ENCODE measurements at places on chromosomes 13 and 19. TPM values are rescaled to one million over a fixed set of nuclear protein-coding genes. Genes with fewer than 3 reads are reported as not detected.

SHC2 gene
- 30.2 TPM for polyA plus RNA-seq

ZNF296 gene
- 1.1 TPM for polyA plus RNA-seq

GRCh38 chr13:54433493-54434206, 1405.0 kb downstream of the OLFM4 start:
- DNase-seq: peak; percentile 2

DNA sequence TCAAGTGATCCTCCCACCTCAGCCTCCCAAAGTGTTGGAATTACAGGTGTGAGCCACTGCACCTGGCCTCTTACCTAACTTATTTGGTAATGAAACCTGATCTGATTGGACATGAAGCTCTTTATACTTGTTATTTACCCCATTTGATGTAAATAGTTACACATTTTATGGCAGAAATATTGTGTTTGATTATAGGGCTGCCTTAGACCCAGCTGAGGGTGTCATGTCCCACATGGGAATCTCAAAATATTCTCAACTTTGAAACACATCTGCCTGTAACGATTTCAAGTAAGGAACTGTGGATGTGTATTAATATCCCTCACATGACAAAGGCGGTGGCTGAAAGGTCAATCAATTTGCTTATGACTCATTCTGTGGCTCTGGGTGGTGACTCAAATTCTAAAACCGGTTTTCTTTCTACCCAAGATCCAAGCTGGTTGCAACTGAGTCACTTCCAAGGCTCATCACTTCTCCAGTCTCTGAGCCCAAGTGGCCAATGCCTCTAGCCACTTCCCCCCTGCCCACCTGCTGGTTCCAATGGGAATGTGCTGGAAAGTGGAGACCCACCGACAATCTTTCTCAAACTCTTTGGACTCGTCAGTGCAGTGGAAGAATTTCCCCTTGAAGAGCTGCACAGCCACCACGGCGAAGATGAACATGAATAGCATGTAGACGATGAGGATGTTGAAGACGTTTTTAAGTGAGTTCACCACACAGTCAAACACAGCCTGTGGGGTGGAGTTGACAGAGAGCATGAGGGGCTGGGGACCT, 110.9 kb downstream of the IER2 start:
- no peak for DNase-seq

GRCh38 chr19:10644260-10645007, 9.7 kb upstream of the ILF3 start:
- DNase-seq: peak; percentile 78

- no peak for DNase-seq
Measured at GRCh38 chr19:18768997-18769891, 21.9 kb downstream of the COMP start.

Data from renal pelvis (tissue), 12 donors.